Stimulated activated CD4-positive, alpha-beta T cell treated with anti-CD3 and anti-CD28 coated beads, Interleukin-15, amount 100 ng/mL, for 1 hour (primary cell): ENCODE measurements at places on chromosomes 5 and 9.

DNA sequence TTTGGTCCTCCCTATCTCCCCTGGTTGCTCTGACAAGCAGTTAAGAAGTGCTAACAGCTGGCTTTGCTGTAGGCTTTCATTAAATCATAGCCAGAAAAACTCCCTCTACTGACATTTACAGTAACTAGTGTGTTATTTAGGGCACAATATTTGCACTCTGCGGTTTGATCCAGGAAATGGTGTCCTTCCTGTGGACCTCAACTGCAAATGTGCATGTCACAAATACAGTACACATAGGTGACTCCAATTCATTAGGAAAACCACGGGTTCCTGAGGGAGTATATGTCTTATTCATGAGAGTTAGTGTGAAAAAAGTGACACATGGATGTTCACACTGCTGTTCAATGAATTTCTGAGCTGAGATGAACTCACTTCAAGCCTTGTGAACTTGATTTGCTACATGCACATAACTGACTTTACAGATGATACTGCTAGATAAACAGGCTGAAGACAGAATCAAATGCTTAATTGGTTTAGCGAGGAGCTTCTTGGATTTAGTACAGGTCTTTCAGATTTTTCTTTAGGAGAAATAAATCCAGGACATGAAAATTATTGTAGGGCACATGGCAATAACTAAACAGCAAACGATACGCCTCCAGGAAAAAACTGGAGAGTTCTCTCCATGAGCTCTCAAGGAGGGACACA is 281.5 kb downstream of the EFNA5 start:
- no peak for DNase-seq

DNA sequence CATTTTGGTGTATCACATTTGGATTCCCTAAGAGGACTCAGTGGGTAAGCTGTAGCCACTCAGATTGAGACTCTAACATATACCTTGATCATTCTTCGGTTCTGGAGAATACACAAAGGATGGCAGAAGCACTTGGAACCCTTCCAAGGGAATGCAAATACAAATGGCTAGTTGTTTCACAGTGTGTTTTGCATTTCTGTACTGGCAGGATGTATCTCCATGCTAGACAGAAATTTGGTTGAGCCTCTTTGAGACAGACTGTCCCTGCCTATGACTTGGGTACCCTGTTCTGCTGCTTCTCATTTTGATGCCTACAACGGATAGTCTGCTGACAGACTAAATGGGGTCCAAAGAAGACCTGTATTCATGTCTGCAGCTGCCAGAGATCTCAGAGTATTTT is 273.5 kb downstream of the TMEM38B start:
- DNase-seq, result no peak

DNA sequence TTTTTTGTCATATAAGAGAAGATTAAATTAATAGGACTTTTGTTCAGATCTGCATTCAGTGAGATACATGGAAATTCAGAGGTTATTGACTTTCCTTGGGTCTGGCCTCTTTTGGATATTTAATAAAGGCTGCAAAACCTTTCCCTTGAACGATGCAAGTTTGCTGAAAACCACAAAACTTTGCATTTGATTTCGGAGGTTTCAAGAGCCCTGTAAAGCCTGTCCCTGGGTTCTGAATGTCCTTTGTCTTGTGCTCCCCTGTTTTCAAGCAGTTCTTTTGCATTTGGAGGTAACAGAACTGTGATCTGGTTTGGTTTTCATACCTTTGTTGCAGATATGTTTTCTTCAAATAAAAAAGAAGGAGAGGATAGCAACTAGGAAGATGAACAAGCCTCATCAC is 188.1 kb upstream of the DMRT1 start:
- no peak for DNase-seq

- no peak for DNase-seq
These were observed 3.3 kb downstream of the SGCD start for GRCh38 chr5:156330141-156330870.

DNA sequence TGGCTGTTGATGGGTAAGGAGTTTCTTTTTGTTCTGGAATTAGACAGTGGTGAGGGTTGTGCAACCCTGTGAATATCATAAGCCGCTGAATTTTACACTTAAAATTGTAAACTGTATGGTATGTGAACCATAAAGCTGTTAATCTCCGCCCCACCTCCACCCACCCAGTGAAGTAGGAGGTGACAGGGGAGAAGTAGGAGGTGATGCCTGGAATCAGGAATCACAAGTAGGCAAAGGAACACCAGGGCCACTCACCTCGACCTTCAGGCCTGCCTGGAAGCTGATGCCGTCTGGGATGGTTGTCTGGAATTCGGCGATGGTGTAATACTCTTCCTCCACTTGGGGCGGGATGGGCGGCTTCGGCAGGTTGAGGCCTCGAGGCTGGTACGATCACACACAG is 62.3 kb upstream of the UBTD2 start:
- no peak for DNase-seq

GRCh38 chr5:157294407-157295091 is 28.6 kb downstream of the CYFIP2 start:
- DNase-seq, result no peak
